ENCODE measurements at places on chromosomes 2 and 18.
A peak's percentile ranks its signal among the peaks of the same experiment; 100 is the strongest.

- peak; percentile 8 for DNase-seq
Observed at GRCh38 chr2:108607706-108608301, 73.5 kb downstream of the LIMS1 start.

DNA sequence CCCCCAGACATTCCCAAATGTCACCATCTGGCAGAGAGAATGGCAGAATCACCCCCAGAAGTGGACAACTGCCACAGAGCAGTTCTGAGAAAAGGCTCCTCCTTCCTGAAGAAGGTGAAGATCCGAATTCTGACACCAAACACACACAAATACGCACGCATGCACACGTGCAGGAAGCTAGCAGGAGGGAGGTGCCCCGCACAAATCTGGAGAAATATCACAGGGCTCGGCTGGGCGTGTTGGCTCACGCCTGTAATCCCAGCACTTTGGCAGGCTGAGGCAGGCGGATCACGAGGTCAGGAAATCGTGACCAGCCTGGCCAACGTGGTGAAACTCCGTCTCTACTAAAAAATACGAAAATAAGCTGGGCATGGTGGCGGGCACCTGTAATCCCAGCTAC, 38.5 kb upstream of the ATG16L1 start:
- DNase-seq, result no peak

DNA sequence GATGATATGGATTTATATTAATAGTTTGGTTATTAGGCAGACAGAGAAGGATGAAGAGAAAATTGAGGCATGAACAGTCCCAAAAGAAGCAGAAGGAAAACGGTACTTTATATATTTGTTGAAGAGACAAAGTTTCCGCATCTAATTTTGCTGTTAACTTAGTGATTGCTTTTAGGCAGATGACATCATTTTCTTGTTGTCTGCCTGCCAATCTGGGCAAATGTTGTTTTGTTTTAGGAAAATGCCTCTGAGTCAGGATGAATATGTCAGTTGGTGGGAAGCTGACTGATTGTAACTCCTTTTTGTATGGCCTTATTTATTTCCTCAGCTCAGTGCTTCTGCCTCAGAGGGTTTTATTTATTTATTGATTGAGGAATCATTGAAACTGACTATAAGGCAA, 52.5 kb upstream of the CAVIN2 start:
- DNase-seq, result no peak

- no peak for DNase-seq
Observed at GRCh38 chr18:4605212-4605611, 150.1 kb upstream of the DLGAP1 start.

DNA sequence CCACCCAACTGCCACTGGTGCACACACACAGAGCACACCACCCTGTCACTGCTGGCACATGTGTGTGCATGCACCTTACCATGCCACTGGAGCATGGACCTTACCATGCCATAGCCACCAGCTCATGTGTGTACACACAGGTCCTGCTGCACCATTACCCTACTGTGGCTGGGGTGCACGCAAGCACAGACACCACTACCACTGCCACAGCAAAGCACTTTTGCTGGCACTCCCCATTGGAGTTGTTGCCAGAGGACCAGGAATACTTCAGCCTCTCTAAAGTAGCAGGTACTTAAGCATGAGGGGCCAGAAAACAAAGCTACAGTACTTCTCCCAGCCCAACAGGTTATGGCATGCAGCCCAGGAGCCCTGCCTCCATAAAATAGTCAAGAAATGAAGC, 404.8 kb downstream of the MBD2 start:
- no peak for DNase-seq

DNA sequence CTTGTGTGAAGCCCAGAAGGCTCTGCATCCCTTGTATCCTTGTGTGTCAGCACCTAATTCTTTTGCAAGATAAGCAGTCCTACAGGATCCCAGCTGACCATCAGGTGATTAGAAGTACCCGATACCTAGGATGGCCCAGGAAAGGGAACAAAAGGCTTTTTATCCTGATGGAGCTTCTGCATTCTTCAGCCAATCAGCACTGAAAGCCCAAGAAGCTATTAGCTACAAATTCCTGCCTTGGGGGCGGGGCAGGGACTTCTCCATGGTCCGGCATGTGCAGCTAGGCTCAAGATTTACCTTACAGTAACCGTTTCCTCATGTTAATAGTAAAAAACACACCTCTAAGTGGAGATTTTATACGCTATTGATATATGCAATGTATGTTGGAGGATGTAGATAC, 264.6 kb upstream of the THUMPD2 start:
- no peak for DNase-seq

- DNase-seq, result no peak
Observed at GRCh38 chr2:9313443-9313842, 106.8 kb downstream of the ASAP2 start.

DNA sequence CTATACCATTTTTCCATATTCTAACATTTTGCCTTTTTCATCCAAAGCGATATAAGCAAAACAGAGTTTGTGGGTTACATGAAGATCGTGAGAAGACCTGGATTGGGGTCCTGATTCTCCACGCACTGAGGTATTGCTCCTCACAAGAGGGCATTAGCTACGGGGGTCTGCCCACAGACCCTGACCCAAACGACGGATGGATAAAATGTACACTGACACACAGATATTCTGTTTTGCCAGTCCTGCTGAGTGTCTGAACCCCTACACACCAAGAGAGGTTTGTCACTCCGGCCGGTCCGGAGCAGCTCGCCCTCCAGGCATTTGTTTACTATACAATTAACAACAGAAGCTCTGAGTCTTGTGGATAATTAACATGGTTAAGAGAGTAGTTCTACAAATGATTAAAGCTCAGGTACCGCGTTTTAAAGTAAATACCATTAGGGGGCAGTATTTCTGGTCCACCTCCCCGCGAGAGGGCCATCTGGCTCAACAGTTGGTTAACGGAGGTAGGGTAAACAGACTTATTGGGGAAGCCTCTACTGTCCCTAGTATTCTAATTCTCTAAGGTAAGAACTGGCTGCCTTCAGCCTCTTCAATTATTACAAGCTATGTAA, 28.4 kb downstream of the SCYGR8 start:
- DNase-seq, result peak; percentile 14

DNA sequence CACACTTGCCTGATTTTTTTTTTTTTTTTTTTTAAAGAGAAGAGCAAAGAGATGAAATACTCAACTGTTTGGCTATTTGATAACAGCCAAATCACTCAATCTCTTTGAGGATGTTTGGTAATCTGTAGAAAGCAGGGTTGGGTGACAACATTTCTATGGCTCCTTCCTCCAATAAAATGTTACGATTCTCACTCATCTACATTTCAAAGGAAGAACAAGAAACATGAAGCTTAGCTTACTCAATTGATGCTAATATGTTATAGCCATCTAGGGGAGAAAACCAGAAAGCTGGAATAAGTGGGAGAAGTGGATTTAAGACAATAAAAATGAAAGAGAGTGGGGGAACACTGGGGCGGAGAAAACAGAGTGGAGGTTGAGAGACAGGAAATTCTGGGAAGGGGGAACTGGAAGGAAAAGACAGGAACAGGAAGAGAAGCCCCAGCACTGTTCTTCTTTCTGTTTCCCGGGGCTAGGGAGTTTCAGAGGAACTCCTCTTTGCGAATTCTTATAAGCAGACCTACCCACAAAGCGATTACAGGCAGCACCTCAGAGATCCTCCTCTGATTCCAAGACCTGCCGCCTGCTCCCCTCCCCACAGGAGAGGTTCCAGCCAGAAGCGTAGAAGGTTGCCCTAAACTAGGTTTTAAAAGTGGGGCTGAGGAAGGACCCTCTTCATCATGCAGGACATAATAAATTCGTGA, 13.3 kb downstream of the ST3GAL5 start:
- DNase-seq, result no peak

GRCh38 chr18:23227726-23228070, 92.4 kb downstream of the CABLES1 start:
- no peak for DNase-seq
